ENCODE measurements at places on chromosomes 6 and 20. TPM values are rescaled to one million over a fixed set of nuclear protein-coding genes. Genes with fewer than 3 reads are reported as not detected.

The MOXD1 gene
- 3.5 TPM for total RNA-seq

The WRNIP1 gene
- 31.5 TPM for total RNA-seq

The PLA2G7 gene
- total RNA-seq: 0.48 TPM

- peak; percentile 62 for DNase-seq
Observed at GRCh38 chr6:154615483-154616025, 105.1 kb upstream of the CNKSR3 start.
